ENCODE measurements at places on chromosomes 7 and 10.

DNA sequence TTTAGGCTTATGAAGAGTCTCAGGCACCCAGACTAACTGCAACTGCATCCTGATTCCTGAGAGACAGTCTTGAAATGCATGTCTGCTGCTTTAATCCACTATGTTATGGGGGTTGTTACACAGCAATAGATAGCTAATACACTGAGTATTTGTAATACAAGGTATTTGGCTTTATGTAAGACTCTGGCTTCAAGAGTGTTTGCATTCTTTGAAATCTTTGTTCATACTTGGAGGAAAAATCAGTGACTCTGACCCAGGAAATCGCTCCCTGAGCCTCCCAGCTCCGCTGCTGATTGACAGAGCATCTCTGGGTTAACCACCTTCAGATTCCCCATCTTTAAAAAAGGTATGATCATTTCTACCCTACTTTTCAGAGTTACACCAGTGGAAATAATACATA lies 133.9 kb downstream of the MTPAP start:
- DNase-seq: no peak

- no peak for DNase-seq
These were observed 203.7 kb downstream of the POU6F2 start for GRCh38 chr7:39181398-39181797.

GRCh38 chr7:66682350-66683093 lies 53.8 kb downstream of the KCTD7 start:
- no peak for DNase-seq

DNA sequence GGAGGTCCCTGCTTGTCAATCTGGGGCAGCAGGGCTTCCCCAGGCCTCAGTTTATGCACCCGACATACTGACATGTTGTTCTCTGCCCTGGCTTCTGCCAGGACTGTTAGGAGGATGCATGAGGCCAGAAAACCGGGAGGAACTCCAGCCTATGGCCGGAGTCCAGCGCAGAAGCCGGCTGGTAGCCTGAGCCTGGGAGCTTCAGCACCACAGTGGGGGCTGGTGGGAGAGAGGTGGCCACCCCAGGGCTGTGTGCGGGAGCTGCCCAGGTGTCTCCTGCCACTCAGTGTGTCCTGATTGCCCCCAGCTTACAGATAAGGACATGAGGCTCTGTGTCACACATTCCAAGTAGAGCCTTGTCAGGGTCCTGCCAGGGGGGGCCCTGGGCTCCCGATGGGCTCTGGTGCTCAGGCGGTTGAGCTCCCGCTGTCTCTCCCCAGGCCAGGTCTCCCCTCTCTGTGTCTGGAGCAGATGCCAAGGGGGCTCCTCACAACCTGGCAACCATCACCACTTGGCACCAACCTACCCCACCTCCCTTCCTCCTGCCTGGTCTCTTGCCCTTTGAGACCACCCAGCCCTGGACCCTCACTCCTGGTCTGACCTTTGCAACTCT lies 32.3 kb downstream of the PPIF start:
- no peak for DNase-seq

DNA sequence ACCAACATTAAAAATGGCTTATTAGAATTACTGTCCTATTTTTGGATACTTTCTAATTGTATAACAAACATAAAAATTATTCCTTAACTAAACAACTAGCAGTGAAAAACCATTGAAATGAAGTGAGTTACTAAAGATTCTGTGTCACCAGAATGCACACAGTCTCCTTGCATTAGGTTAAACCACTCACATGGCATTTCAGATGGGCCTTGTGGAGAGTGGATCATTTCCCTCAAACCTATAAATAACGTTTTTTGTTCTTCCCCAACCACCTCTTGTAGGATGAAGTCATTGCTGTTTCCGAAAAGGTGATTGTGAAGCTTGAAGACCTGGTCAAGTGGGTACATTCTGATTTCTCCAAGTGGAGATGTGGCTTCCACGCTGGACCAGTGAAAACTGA lies 38.4 kb downstream of the ARID5B start:
- DNase-seq: no peak

DNA sequence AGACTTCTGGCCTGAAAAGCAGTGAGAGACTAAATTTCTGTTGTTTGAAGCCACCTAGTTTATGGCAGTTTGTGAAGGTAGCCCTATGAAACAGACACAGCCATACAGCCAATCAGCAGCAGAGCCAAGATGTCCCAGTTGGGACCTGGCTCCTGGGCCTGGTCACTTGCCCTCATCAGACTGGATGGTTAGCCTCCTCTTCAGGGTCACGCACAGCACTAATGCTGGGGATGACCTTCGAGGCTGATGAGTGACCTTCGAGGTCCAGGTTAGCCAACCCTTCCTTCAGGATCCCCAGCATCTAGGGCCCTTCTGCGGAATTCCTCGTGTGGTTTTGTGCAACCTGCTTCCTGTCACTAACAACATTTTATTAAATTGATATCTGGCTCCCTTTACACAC lies 229.7 kb downstream of the FANK1 start:
- no peak for DNase-seq

- DNase-seq: no peak
These were observed 205.2 kb downstream of the PRPF18 start for GRCh38 chr10:13792006-13792405.

GRCh38 chr7:100866729-100867039 lies 503 bp upstream of the TRIP6 start:
- DNase-seq: no peak

DNA sequence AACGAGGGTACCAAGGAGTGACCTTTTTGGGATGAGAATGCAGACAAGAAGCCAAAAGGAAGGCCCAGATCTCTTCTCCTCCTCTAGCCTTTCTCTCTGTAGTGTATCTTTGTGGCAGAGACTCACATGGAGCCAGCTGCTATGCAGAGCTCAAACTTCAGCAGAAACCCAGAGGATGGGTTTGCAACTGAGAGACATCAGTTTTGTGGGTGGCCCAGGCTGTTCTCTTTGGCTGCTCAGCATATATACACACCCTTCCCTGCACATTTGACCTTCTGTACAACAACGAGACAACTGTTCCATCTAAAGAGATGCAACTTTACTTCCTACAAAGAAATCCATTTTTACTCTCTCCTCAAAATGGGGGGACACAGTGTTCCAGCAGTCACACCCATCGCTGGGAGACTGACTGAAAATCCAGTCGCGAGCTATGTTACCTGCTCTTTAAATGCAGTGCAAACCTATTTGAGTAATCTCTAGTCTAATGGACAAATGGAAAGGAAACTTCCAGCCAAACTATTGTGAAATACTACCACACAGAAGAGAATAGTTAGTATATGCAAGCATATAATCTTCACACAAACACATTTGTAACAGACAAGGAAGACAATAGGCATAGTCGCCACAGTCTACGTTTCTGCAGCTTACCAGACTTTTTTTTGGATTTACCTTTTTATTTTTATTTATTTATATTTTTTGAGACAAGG lies 51.2 kb downstream of the GTF2I start:
- DNase-seq: no peak

DNA sequence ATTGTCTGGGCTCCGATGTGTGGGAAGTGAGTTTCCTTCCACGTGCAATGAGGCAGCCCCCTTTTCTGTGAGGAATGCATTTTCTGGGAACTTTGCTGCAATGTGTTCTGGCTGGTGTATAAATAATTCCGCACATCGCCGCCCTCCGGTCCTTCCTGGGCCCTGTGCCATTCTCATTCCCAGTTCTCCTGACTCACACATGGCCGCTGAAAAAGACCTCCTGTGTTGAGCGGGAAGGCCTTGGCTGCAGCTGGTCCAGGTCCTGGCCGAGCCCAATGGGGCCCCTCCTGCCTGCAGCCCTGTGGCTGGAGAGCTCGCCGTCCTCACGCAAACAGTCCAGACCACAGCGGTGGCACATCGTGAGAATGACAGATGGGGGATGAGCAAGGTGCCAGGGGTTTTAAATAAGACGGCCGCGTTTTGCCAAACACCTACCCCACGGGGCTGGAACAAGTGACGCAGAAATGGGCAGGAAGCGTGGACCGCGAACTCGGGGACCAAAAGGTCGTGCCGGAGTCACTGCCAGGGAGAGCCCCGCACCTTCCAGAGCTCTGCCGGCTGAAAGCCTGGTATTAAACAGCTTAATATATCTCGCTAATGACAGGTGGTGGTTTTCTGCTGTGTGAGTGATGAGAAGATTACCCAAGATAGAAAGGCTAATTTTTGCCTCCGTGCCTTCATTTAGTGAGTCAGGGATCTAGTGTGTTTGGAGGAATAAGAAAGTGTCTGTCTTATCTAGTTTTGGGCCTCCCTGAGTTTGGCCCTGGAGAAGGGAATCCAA lies 37.0 kb downstream of the FAM20C start:
- no peak for DNase-seq

GRCh38 chr10:113735913-113736312 lies 15.6 kb upstream of the PLEKHS1 start:
- DNase-seq: peak; percentile 6

GRCh38 chr10:110608087-110608486 lies 36.0 kb upstream of the RBM20 start:
- no peak for DNase-seq

DNA sequence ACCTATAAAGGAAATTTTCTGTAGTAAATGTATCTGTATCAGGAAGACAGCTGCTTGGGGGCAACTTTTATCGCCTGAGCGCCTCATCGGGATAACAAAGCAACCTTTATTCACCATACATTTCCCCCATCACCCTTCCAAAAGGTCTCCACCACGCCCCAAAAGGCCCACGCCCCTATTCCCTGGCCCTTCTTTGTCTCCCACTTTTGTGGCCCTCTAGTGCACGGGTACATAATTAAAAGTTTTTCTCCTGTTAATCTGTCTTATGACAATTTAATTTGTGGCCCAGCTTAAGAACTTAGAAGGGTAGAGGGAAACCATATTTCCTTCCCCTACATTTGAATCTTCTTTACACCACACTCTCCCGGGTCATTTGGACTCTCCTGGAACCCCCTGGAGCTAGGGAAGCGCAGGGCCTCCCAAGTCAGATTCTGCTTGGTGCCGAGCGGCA lies 625 bp downstream of the RP9 start:
- DNase-seq: peak; percentile 28

DNA sequence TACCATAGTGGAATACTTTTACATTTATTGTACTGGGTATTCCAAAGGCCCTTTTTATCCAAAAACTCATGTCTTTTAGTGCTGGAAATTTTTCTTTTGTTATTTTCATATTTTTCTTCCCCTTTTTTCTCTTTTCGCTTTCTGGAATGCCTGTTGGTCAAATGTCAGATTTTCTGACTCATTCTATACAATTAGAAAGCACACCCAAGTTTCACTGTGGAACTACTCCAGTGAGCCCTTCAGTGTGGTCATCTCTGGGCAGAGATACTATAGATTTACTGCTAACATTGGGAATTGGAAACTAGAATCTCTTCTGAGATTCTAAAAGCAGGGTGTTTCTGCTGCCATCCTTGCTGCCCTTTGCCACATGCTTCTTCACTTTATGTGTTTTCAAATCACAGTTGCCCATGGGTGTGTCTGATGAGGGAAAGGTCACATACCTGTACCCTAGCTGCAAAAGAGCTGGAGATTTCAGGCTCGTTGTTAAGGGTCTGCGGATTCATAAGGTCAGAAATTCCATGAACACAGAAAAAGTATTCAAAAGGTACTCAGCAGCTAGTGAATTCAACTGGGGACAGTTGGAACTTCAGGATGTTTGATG lies 5.6 kb upstream of the WASL start:
- no peak for DNase-seq

DNA sequence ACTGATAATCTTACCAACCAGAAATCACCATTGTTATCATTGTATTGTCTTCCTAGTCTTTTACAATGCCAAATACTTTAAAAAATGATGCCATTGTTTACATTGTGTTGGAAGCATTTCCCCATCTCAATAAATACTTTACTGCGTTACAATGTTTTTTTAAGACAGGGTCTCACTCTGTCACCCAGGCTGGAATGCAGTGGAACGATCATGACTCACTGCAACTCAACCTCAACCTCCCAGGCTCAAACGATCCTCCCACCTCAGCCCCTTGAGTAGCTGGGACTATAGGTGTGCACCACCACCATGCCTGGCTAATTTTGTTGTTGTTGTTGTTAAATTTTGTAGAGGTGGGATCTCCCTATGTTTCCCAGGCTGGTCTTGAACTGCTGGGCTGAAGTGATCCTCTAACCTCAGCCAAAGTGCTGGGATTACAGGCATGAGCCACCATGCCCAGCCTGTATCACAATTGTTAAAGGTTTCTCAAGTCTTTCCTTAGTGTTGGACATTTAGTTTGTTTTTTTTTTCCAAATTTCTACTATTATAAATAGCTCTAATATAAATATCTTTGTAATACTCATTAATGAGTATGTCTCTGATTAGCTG lies 13.5 kb downstream of the LRMDA start:
- no peak for DNase-seq

GRCh38 chr7:18770822-18771221 lies 275.3 kb downstream of the HDAC9 start:
- DNase-seq: no peak

DNA sequence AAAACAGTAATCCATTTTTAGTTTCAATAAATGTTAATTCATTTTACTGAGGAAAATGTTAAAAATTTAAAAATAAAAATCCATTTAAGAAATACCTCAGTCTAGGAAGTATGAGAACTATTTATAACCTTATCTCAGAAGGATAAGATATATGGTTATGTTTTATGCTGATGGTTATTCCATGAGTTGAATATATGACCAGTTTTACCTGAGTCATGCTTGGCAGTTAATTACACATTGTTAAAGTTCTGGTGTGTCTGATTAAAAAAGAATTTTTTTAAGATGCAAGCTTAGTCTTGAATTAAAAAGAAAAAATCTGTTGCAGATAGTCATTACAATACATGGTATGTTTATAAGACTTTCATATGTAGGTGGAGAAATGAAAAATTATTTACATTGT lies 191.7 kb downstream of the ARL4A start:
- no peak for DNase-seq

DNA sequence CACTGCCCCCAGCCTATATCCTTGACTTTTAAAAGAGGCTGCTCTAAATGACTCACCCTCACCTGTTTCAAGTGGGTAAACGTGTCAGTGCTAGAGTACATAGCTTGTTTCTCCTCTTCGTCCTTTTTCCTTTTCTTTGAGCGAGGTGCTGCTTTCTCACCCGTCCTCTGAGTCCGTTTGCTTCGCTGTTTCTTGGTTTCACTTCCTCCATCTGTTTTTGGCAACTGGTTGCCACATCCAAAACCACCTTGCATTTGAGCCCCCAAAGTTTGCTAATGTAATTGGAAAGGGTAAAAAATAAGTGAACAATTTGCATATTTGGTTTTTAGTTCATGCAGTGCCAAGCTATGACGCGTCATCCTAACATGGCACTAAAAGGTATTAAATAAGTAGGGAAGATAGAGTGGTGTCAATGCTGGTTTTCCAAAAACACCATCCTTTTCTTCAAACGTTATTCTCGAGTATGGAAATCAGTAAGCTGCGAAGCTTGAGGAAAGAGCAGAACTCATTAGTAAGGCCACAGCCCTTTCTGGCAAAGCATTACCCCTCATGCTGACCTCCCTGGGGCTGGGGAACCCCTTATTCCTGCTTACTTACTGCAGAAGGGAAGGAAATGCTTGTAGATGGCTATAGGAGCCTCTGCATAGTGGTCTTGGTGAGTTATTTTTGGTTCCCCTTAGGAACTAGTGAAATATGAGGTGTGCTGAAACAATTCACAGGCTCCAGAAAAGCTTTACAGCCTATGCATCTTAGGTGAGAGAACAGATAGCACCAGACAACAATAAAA lies 133.5 kb downstream of the GALNT11 start:
- no peak for DNase-seq

GRCh38 chr10:99761365-99761764 lies 21.1 kb upstream of the ABCC2 start:
- no peak for DNase-seq
